ENCODE measurements at places on chromosomes 13 and 19. TPM values are rescaled to one million over a fixed set of nuclear protein-coding genes. Genes with fewer than 3 reads are reported as not detected.

ZNF570 gene
- 28.8 TPM for total RNA-seq

FFAR2 gene
- not detected for total RNA-seq

ADM5 gene
- 1.9 TPM for total RNA-seq

NLRP11 gene
- not detected for total RNA-seq

UBE2S gene
- total RNA-seq, result 22.8 TPM

KLK13 gene
- not detected for total RNA-seq

EDDM13 gene
- not detected for total RNA-seq

TRPM4 gene
- total RNA-seq, result 6.6 TPM
